ENCODE measurements at places on chromosomes 11 and 22.

DNA sequence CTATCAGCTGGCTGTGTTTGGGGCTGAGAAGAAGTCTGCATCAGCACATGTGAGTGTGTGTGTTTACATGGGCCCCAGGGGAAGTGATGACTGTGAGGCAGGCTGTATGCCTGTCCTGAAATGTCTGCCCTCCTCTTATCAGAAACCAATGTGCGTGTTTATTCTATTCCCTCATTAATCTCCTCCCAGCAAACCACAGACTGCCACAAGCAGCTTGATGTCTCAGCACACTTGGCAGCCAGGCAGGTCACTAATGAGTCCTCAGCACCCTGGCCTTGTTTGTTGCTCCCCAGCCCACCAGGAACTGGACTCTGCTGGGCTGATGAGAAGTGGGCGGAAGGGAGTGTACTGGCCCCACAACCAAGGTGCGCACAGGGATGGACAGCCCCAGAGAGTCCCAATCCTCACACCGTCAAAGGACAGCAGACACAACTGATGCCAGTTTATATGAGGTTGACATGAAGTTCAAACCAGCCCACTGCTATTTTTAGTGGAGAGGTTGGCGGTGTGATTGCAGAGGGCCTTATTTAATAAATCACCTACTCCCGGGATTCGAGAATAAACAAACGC, 225.8 kb downstream of the ETS1 start:
- peak; percentile 80 for DNase-seq

GRCh38 chr11:108562746-108563581, 30.6 kb downstream of the EXPH5 start:
- DNase-seq: peak; percentile 16

DNA sequence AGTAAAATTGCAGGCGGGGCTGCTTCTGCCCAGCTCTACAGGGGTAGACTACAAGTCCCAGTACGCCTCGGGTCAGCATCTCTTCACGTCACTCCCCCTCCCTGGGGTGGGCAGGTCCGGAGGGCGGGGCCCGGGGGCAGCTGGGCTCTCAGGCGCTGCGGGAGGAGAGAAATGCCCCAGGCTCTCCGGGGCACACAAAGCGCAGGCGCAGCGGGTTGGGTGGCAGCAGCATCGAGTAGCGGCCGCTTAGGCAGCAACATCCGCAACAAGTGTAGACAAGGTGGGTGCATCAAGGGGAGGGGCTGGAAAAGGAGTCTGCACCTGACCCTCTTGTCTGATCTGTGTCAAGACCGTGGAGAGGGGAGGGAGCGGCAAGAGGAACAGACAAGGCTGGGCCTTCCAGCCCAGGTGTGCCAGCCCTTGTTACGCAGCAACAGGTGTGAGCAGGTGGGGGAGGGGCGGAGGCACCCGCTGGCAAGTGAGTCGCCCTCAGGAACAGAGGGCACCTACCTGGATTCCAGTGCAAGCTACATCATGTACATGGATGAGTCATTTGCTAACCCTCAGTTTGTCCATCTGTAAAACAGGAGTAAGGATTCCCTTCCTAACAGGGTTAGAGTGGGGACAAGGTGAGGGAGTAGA, 1.2 kb downstream of the PLEKHB1 start:
- peak; percentile 83 for DNase-seq

DNA sequence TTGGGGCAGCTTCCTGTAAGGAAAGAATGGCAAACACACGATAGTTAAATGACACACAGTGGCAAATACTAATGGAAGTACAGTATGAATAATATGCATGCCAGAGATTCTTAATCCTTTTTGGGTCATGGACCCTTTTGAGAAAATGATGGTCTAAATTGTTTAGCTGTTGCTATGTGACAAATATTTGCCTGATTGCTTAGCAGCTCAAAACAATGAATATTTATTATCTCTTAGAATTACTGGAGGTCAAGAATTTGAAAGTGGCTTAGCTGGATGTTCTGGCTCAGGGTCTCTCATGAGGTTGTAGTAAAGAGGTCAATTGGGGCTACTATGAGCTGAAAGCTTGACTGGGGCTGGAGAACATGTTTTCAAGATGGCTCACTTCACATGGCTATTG, 69.7 kb downstream of the FANCF start:
- peak; percentile 11 for DNase-seq

GRCh38 chr11:12390687-12391110, 13.3 kb downstream of the PARVA start:
- no peak for DNase-seq

GRCh38 chr11:60925868-60926267, 1.6 kb downstream of the TMEM132A start:
- DNase-seq: peak; percentile 73

DNA sequence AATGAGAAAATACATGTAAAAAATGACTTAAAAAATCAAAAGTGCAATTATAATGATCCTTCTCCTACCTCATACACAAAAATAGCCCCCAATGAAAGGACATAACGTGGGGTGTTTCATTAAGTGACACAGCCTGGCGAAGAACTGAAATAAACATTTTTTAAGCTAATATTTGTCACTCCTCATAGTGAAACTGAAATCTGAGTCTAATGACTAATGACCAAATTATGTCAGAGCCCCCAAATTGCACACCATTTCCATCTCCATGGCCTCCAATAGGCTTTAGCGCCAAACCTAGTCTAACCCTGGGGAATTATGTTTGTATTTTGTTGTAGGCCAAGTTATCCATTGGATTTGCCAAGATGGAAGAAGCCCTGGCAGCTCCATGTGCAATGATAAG, 119.1 kb downstream of the WT1 start:
- no peak for DNase-seq
